ENCODE measurements at places on chromosomes 5 and 9.

DNA sequence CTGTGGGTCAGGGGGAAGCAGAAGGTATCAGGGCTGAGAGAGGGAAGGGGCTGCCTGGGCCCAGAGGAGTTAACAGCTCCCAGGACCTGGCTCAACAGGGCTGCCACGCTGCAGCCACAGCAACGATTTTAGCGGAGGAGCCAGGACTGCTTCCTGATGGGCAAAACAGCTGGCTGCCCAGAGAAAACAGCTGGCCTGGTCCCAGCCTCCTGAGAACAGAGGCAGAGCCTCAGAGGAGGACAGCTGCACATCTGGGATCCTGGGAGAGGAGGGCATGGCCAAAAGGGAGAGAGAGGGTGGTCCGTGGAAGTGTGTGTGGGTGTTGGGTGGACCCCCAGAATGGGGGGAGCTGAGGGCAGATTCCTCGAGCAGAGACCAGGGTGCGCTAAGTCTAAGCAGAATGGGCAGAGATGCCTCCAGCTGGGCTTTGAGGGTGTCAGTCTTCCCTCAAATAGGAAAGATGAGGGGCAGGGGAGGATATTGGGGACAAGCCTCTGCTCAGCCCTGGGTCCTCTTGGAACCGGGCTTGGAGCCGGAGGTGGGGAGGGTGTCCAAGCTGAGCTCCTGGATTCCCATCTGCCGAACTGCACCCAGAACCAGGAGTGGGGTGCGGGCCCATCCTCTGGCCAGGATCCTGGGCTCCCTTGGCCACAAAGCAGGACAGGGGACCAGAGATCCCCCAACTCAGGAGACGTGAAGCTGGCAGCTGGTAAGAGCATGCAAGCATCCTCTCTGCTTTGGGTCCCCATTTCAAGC, 9.1 kb upstream of the CERCAM start:
- no peak for DNase-seq

GRCh38 chr5:74367934-74368333, 272.6 kb downstream of the ENC1 start:
- no peak for DNase-seq

DNA sequence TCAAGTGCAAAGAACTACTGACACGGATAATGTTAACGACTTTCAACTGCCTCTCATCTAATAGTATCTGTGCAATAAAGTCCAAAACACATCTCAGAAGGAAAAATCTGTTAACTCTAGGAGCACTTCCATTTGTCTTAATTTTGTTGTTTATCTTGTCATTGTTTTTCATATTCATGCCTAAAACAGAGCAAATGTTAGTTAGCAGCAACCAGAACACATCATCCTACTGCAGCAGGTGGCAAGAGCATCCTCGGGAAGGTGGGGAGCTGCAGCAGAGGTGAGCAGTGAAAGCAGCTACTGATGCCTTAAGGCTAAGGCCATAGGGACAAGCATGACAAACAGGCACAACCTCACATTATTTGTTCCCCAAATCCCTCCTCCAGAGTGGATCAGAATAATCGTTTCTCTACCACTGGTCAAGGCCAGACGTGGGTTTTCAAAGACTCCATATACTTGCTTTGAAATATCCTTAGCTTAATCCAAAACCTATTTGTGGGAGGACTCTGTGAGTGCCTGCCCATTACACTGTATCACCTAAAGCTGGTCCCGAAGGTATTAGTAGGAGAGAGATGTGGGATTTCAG, 1.0 kb downstream of the HMGCS1 start:
- DNase-seq: no peak

GRCh38 chr5:75053054-75053303, 621 bp upstream of the GCNT4 start:
- DNase-seq: no peak

- no peak for DNase-seq
Observed at GRCh38 chr5:179344431-179345182, 654 bp downstream of the ADAMTS2 start.

- no peak for DNase-seq
Observed at GRCh38 chr5:150302301-150303069, at the start of gene ARSI. Gene ARSI, minus strand, starts transcription at chr5:150302905. Its CDS starts 532 bp downstream, at chr5:150302373.

GRCh38 chr5:37553720-37554404, 174.7 kb downstream of the WDR70 start:
- no peak for DNase-seq

DNA sequence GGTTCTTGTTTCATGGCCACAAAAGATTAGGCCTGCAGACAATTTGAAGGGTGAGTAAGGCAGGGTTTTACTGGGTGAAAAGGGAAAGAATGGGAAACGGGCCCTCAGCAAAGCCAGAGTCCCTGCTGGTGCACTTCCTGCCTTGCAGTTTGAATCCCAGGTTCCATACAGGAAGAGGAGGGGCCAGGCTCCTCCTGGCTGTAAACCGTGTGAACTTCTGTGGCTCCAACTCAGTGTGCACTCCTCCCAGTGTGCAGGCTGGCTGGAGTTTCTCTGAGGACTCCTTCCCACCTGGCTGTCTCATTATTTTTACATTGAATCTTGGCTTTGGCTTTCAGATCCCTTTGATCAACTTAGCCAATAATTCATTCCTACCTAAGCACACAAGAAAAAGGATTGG, 367.1 kb upstream of the KLF4 start:
- DNase-seq: no peak

- DNase-seq: no peak
Observed at GRCh38 chr9:111603041-111603440, 3.6 kb upstream of the PTGR1 start.

GRCh38 chr9:38361473-38361850, 31.0 kb upstream of the ALDH1B1 start:
- no peak for DNase-seq

DNA sequence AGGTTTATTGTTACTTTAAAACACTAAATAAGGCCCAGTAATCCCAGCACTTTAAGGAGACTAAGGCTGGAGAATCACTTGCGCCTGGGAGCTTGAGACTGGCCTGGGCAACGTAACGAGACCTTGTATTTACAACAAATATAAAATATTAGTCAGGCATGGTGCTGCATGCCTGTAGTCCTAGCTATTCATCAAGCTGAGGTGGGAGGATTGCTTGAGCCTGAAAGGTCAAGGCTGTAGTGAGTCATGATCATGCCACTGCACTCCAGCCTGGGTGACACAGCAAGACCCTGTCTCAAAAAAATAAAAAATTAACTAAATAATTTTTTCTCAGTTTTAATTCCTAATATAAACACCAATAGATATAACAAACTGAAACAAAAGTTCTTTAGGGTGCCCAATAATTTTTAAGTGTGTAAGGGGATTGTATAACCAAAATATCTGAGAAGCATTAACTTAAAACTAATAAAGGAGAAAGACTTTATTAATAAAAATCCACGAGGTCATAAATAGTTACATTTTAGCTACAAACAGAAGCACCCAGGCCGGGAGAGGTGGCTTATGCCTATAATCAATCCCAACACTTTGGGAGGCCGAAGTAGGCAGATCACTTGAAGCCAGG, 32.7 kb downstream of the FAM13B start:
- no peak for DNase-seq

DNA sequence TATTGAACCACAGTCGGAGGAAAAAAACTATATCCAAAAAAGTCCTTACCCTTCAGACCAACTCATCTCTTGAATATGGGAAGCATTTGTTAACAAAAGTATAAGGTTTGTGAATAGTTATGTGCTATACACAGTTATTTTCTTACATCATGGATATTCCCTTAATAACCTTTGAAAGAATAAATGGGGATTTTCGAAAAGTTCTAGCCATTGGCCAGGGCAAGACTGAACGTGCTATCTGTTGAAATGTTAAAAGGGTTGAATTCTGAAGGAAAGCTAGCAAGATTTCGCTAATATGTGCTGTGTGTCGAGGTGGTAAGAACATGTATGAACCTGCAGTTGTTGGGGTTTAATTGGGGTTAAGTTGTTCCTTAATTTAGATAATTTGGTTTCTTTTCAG, 140.8 kb downstream of the SMARCA2 start:
- no peak for DNase-seq

DNA sequence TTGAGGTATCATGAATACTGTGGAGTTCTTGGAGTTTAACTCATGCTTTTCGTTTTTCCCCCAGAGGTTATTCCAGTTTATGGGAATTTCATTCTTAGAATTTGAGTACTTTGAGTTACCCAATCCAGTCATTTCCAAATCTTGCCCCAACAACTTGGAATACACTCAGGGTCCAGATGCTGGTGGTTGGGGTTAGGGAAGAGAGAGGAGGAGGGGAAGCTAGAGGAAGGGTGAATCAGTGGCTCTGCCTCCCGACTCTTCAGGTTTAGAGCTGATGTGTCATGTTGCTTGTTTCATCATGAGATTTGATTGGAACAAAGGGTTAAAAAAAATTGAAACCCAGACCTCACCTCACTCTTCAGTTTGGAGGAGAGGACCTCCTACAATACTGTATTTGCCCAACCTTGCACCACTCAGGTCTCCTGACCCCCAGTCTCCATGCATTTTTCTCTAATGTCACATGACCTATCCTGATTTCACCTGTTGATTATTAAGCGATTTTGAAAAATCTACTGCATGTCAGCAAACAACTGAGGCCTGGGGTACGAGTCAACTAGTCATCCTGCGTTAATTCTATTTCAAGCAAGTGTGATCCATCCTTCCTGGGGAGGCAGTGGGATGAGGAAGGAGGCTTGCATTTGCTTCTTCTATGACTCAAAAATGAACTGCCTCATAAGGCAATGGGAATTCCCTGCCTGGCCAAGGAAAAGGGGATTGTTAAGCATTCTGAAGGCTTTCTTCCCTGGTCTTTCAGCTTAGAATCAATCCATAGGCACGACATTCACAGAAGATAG, 6.2 kb upstream of the SLC1A3 start:
- no peak for DNase-seq

DNA sequence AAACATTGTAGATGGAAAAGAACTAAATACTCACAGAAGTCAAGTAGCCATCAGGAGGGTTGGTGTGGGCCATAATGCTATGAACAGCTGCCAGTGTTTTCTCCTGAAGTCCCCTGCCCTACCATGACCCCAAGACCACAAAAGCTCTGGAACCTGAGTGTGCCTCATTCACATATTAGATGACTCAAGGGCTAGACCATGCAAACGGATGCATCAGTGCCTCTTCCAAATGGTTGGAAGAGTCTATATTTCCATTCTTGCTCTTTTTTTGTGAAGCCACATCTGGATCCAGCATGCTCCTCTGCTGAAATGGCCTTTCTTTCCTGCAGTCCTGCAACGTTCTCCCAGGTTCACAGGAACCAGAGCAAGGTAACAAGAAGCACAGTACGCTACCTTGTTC, 136.6 kb upstream of the EPB41L4A start:
- no peak for DNase-seq

DNA sequence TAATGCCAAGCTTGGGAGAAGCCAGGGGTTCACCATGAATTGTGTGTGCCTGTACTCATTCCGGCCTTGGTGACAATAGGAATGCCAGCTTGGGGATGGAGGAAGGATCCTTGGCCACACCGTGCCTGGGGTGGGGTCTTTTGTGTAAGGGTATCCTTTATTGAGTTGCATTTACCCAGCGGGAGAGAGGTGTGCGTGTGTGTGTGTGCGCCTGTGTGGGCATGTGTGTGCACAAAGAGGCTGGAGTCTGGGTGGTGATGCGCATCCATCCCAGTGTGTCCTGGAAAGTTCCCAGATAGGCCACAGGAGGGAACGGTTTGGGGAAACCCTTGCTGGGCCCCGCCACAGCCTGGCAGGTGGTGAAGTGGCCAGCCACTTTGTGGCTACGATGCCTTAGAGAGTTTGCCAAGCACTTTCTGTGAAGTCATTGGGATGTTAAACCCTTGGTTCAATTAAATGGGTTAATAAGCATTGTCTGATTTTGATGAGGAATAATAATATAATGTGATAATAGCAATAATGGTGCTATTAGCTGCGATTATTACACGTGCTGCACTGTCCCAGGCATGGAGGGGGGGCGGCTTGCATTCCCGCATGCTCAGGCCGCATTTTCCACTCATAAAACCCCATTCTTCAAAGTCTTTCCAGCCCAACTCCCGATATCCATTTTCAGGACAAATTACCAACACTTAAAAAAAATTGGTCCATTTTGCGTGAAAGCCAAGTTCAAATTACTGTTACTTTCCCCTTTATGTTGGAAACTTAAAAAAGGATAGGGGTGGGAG, 13.7 kb downstream of the PITX1 start:
- no peak for DNase-seq

GRCh38 chr5:35160486-35161116, 69.7 kb downstream of the PRLR start:
- DNase-seq: no peak

GRCh38 chr5:139524446-139524845, 36.7 kb upstream of the UBE2D2 start:
- no peak for DNase-seq

DNA sequence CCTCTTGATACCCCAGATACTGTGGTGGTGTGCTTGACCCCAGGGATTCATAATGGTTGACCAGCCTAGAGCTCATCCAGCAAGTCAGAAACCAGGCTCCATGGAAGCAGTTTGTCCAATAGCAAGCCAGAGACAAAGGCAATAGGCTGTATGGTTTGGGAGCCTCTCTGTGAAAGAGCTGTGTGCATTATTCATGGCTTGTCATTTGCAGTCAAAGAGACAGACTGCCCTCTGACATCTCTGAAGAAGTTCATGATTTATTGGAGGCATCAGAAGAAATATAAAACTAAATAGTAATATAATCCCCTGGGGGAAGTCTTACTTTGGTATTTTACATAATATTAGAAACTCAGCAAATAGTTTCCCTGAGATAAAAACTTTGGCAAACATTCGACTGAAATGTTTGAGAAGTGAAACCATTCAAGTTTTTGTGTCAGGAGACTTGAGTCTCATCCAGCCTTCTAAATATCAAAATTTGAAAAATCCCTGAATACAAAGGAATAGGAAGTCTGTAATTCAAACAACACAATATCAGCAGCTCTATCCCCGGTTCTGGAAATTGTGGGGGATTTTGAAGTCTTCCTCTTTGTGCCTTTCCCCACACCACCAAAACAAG, 250.3 kb downstream of the ZSWIM6 start:
- DNase-seq: no peak
